ENCODE measurements at places on chromosomes 12 and 14.
A peak's percentile ranks its signal among the peaks of the same experiment; 100 is the strongest.

DNA sequence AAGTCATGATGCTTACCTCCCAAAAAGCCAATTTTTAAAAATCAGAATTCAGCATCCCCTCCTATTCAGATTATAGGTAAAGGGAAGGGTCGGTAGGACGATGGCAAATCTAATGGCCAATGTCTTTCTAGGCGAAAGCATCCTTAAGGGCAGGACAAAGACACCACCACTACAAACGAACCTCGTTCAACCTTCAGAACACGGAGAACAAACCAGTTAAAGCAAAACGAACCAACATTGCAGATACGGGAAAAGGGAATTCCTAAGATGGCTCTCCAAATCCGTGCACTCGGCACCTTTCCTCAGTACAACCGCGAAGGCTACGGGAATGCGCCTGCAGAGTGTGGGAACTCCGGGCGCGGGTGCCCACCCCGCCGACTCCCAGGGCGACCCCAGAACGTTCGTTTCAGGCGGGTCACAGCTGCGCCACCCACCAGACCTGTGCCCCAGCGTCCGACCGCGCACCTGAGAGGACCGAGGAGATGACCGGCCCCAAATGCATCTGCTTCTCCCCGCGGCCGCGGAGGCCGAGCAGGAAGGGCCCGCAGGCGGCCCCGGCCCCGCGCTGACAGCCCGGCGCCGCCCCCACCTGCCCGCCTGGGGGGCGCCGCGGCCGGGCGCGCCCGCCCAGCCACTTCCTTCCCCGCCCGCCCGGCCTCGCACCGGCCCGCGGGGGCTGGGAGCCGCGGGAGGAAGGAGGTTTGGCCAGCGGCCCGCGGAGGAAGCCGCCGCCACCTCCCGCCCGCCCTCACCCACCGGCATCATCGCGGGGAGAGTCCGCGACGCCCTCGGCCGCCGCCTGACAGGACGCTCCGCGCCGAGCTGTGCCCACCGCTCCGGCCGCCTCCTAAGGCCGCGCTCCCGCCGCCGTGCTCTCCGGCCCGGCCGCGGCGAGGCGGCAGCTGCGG, 578 bp downstream of the PPP1R13B start:
- peaks cover 13% of the 10 kb centered on the region for H3K36me3 ChIP-seq
- H3K27me3 ChIP-seq = no peaks in the 10 kb centered on the region
- H3K4me3 ChIP-seq = peak overlapping the region; percentile 86

GRCh38 chr12:53289891-53290290, 5.5 kb upstream of the PFDN5 start:
- no peak overlapping the region for H3K4me3 ChIP-seq
- H3K27me3 ChIP-seq = no peaks in the 10 kb centered on the region
- peaks cover 97% of the 10 kb centered on the region for H3K36me3 ChIP-seq

DNA sequence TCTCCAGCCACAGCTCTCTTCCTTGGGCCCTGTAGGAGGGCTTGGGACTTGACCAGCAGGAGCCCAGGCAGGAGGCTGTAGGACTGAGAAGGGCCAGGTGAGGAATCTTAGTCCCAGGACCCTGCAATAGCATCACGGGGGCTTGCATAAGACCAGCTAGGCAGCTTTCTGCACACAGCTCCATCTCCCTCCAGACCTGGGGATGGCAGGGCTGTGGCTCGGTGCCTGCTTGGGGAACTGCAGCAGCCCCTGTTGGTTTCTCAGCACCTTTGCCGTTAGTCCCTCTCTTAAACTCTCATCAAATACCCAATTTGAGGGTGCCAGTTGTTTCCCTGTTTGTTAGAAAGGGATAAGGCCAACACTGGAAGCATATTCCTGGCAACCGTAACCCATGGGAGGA, 14.3 kb downstream of the DIO3 start:
- H3K27ac ChIP-seq = no peak overlapping the region
- no peaks in the 10 kb centered on the region for H3K36me3 ChIP-seq
- H3K4me3 ChIP-seq = no peak overlapping the region
- peaks cover 3% of the 10 kb centered on the region for H3K27me3 ChIP-seq
- H3K4me1 ChIP-seq = no peaks in the 10 kb centered on the region

- DNase-seq = no peak
- peaks cover 10% of the 10 kb centered on the region for H3K4me1 ChIP-seq
- peaks cover 12% of the 10 kb centered on the region for H3K27me3 ChIP-seq
- H3K36me3 ChIP-seq = no peaks in the 10 kb centered on the region
- H3K4me3 ChIP-seq = no peak overlapping the region
- no peak overlapping the region for H3K27ac ChIP-seq
These were observed 59.3 kb upstream of the PRMT8 start for GRCh38 chr12:3431686-3432085.

DNA sequence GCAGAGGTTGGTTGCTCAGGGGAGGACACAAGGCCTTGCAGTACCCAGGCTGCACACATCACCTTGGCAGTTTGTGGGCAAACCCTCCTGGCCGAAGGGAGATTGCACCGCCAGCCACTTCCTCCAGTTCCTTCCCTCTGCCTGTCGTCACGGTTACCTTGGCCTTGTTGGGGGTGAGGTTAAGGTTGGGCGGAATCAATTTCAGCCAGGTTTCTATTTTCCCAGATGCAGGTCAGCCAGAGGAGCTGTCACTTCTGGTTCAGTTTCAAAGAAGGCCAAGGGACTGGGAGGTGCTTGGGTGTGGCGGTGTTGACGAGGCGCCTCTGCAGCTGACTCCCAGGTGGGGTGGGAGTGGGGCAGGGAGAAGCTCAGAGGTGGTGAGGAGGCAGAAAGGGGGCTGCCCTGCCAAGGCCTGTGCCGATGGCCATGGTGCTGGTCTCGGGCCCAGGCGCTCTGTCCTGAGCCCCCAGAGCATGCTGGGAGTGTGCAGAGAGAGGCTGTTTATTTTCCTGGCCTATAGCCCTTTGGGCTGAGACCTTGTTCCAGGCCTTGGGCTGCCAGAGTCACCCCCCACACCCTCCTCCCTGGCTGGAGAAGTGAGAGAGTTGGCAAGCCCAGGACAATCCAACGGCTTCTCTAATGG, 31.4 kb downstream of the JDP2 start:
- H3K27ac ChIP-seq = no peak overlapping the region
- H3K4me3 ChIP-seq = no peak overlapping the region
- no peaks in the 10 kb centered on the region for H3K36me3 ChIP-seq
- DNase-seq = no peak
- H3K27me3 ChIP-seq = no peaks in the 10 kb centered on the region

DNA sequence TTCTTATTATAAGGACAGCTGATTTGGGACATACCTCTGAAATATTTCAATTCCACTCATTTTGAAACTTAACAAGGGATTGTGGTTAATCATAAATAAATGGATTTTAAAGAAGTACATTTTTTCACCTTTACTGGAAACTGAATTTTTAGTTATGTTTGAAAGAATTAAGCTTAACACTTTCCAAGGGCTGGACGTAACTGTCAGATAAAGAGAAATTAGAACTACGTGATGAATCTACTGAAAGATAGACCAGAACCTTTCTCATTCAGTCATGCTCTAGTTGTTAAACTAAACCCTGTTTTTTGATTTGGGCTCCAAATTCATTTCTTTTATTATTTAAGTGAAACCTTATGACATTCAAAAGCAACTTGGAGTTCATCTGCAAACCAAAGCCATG, 1892.1 kb upstream of the SEL1L start:
- no peaks in the 10 kb centered on the region for H3K27me3 ChIP-seq
- no peak overlapping the region for H3K4me3 ChIP-seq
- no peak for DNase-seq

DNA sequence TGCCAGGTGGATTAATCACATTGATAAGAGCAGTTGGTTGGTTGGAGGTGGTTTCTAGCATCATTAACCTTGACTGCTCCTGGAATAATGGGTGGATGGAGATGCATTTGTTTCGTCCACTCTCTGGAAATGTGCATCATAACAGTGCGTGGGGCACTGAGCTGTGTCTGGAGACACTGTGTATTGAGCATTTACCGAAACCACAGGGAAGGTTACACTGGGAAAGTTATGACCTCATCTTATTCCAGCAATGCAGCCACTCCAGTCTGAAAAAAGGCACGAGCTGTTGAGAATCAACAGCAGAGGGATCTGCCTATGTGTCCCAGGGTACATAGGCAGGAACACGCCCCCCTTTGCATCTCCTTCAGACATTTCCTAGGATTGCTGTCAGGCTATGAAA, 27.2 kb downstream of the RNFT2 start:
- DNase-seq = no peak
- H3K4me3 ChIP-seq = no peak overlapping the region
- no peak overlapping the region for H3K27ac ChIP-seq
- H3K36me3 ChIP-seq = peaks cover 16% of the 10 kb centered on the region

DNA sequence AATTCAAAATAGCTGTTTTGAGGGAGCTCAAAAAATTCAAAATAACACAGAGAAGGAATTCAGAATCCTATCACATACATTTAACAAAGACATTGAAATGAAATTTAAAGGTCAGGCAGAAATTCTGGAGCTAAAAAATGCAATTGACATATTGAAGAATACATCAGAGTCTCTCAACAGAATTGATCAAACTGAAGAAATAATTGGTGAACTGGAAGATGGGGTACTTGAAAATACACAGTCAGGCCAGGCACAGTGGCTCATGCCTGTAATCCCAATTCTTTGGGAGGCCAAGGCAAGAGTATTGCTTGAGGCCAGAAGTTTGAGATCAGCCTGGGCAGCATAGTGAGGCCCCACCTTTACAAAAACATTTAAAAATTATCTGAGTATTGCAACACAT, 34.1 kb upstream of the DHRS7 start:
- H3K4me3 ChIP-seq = no peak overlapping the region
- no peak overlapping the region for H3K27ac ChIP-seq
- H3K36me3 ChIP-seq = no peaks in the 10 kb centered on the region
- no peak for DNase-seq
- H3K4me1 ChIP-seq = peaks cover 12% of the 10 kb centered on the region

DNA sequence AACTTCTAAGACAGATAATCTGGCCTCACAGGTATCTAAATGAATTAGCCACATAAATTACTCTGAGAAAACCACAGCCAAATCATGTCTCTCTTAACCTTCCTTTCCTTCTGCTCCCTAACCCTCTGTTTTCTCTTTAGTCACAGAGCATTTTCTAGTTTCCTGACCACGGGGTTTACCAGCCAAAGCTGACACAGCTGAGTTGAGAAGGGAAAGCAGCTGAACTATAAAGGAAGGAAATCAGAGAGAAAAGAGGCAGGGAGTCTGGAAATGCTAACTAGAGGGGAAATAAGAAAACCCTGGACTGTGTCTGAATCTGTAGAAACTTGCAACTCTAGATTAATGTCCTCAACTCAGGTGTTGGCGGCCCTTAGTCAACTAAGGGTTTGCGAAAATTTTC, 24.4 kb downstream of the ANKS1B start:
- H3K36me3 ChIP-seq = no peaks in the 10 kb centered on the region
- no peaks in the 10 kb centered on the region for H3K27me3 ChIP-seq
- no peak for DNase-seq
- no peak overlapping the region for H3K27ac ChIP-seq

GRCh38 chr12:1607940-1608712, 13.7 kb upstream of the FBXL14 start:
- DNase-seq = no peak
- H3K27me3 ChIP-seq = peaks cover 4% of the 10 kb centered on the region
- no peaks in the 10 kb centered on the region for H3K36me3 ChIP-seq
- peaks cover 21% of the 10 kb centered on the region for H3K4me1 ChIP-seq
- no peak overlapping the region for H3K27ac ChIP-seq
- no peak overlapping the region for H3K4me3 ChIP-seq

DNA sequence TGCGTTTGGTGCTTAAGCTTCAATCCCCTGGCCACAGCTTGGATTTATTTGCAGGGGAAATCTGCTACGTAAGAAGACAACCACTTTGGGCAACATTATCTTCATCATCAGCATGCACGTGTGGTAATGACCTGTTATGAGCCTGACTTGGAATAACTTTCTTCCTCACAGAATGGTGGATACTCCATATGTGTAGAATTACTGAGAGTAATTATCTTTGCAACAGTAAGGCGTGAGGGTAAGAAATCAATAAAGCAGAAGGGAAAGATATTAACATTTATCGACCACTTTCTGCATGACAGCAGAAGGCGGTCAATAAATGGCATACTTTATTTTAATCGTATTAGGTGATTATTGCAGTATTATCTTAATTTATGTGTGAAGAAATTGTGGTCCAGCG, 152.7 kb downstream of the RGS6 start:
- H3K4me1 ChIP-seq = no peaks in the 10 kb centered on the region
- no peaks in the 10 kb centered on the region for H3K36me3 ChIP-seq
- H3K27me3 ChIP-seq = peaks cover 40% of the 10 kb centered on the region
- DNase-seq = no peak

DNA sequence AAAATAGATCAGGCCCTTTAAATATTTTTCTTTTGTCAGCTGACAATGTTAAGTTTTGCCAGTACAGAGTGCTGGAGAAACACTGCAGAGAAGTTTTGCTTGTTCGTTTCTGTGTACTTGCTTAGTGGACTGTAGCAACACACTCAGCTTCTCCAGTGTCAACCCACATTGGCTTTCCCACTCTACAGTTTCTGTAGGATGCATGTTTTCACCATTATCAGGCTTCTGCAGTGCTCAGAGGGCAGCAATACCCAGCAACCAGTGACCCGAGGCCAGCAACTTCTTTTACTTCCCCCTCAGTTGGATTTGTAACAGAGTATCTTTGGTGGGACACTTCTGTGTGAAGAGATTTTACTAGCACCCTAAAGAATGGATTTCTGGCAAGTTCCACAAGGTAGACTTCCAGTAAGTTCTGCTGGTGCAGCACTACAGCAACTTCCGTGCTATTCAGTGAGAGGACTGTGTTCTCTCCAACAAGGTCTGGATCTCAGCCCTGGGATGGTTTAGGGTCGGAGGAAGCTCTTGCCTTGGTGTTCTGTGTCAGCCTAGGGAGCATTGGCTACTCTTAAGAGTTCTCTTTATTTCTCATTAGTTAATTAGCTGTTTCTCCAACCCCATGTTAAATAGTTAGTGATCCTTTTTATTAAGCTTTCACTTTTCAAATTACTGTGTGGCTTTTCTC, 70.4 kb downstream of the FUT8 start:
- H3K27ac ChIP-seq = no peak overlapping the region
- H3K4me3 ChIP-seq = no peak overlapping the region
- peaks cover 49% of the 10 kb centered on the region for H3K36me3 ChIP-seq
- no peaks in the 10 kb centered on the region for H3K27me3 ChIP-seq

GRCh38 chr14:101045511-101045910, 142.0 kb upstream of the RTL1 start:
- no peaks in the 10 kb centered on the region for H3K36me3 ChIP-seq
- no peaks in the 10 kb centered on the region for H3K4me1 ChIP-seq
- DNase-seq = no peak
- no peak overlapping the region for H3K27ac ChIP-seq

DNA sequence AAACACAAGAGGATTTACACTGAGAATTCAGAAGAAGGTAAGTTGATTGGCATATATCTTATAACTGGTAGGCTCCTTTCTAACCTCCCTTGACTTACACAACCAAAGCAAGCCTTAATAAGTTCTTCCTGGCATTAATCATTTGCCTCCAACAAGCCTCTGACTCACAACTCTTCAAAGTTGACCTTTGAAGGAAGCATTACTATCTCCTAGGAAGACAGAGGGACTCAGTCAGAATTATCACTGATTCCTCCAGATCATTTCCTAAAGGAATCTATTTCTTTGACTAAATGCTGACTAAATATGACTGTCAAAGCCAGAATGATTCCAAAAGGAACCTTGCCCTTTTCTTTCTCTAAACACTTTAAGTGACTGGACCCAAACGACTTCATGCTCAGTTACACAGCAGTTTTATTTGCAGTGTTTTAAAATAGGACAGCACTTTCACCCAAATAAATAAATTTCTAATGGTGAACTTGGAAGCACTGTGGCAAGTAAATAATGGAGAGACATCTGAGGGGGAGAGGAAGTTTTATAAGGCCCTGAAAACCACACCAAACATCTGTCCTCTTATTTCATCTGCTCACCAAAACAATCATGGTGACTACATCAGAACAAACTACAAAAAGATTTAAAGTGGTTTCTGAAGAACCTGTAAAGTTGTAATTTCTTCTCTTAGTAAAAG, 128.2 kb downstream of the KLHL28 start:
- no peak for DNase-seq
- no peak overlapping the region for H3K27ac ChIP-seq
- H3K36me3 ChIP-seq = no peaks in the 10 kb centered on the region

Measured in activated T-cell treated with anti-CD3 and anti-CD28 coated beads, Interleukin-2, amount 50 U/mL, for 24 hours (primary cell).